ENCODE measurements at places on chromosomes 4 and X.

- DNase-seq: no peak
Observed at GRCh38 chr4:97819294-97819693, 324.0 kb downstream of the STPG2 start.

DNA sequence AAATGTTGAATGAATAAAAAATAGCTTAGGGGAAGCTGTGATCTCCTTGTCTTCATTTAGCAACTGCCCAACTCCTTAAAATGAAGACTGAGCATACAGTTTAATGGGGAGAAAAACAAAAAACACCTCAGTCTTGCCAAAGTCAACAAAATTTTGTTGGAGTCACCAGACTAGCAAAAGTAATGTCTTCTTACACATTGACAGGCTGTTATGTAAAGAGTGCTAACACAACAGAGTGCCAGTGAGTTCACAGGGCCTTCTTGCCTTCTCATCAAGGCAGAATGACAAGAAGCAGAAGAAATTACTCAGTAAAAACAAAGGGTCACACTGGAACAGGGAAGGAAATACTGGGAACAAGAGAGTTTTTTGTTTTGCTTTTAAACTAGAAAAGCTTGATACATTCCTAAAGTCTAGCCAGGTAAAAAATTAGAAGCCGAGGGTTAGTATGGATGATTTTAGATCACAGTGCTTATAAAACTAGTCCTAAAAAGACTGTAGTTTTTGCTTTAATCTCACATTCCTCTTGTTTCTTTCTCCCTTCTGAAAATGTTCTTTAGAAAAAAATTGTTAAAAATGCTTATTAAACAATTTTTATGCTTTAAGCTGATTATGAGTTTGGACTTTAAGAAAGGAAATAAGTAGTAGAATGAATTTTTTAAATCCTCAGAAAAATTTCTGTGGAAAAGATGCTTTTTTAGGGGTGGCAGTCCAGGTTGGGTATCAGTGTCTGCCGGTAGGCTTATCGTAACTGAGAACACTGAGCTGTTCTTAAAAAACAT, 38.7 kb upstream of the FRAS1 start:
- no peak for DNase-seq

DNA sequence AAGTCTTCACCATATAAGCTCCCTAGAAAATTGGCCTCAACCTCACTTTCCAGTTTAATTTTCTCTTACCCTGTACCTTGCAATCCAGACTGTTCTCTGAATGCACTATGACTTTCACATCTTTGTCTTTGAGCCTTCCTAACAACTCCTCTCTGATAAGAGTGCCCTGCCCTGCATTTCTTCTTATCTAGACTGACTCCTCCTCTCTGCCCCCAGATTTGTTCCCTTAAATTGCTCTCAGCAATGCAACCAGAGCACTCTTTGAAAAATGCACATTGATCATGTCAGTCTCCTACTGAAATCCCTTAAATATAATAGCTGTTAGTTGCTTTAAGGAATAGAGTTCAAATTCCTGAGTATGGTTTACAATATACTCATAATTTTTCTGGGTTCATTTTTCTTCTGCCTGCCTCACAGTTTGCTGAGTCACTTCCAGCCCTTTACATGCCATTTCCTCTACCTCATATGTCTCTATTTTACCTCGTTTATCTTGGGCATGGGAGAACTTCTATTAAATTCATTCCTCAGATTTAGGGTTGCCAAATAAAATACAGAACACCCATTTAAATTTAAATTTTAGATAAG, 582.7 kb upstream of the AADAT start:
- DNase-seq: no peak

DNA sequence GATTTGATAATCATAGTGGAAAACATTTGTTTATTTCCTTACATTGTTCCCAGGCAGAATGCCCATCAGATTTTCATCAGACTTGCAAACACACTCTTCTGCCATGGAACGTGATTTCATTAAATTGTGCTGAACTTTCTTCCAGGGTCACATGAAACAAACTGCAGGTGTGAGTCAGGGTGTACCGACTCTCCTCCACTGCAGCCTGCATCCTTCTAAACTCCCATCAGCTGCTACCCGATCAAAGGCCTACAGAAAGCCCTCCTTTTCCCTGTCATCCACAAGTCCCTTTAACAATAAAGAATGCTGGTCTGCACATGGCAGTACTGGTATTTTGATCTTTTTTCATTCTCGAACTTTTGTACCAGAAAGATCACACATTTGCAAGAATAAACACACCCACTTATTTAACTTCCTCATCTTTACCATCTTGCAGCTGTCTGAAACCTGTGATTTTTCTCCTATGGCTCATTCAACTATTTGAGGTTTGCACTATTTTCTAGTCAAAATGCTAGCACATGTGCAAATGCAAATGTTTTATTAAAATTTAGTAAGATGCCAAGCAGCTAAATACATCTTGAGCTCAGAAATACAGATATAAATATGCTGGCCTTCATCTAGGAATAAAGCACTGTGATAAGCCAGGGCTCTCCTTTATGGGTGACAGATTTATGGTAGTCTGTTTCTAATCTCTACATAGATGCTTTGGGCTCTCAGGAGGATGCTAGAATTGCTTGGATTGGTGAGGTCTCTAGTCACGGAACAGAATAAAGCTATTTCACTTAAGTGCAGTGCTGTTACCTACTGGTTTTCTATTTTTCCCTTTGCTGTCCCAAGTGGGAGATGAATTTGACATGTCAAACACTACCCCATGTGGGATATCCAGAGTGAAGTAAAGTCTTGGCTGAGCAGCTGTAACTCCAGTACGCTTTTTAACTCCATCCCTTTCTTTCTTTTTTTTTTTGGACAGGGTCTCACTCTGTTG, 25.8 kb upstream of the ARHGAP24 start:
- DNase-seq: no peak
